ENCODE measurements at places on chromosomes 3 and 15. TPM values are rescaled to one million over a fixed set of nuclear protein-coding genes. Genes with fewer than 3 reads are reported as not detected.

Gene NOX5
- total RNA-seq, result not detected

GRCh38 chr3:183428447-183429211 is at the start of gene MCF2L2:
MCF2L2 (minus strand) TSS chr3:183428619; CDS start chr3:183427977, 642 bp downstream.
- H3K4me3 ChIP-seq, result peak within 1 kb of the TSS; percentile 91
- H3K27me3 ChIP-seq, result peaks cover 69% of the 10 kb centered on the region
- no peak within 1 kb of the TSS for H3K27ac ChIP-seq
- H3K4me1 ChIP-seq, result peaks cover 18% of the 10 kb centered on the region

Gene CNTN4
- total RNA-seq, result 4.3 TPM

- H3K36me3 ChIP-seq, result no peaks in the 10 kb centered on the region
- no peaks in the 10 kb centered on the region for H3K27me3 ChIP-seq
- H3K4me3 ChIP-seq, result peak overlapping the region; percentile 87
Measured at GRCh38 chr15:29270169-29270955, 740 bp upstream of the NSMCE3 start.

Gene IGF2BP2
- 141 TPM for total RNA-seq

GRCh38 chr15:60195611-60196010 is 191.5 kb downstream of the FOXB1 start:
- no peaks in the 10 kb centered on the region for H3K4me1 ChIP-seq
- no peak for DNase-seq
- no peak overlapping the region for H3K27ac ChIP-seq
- H3K27me3 ChIP-seq, result no peaks in the 10 kb centered on the region
- no peak overlapping the region for H3K4me3 ChIP-seq

DNA sequence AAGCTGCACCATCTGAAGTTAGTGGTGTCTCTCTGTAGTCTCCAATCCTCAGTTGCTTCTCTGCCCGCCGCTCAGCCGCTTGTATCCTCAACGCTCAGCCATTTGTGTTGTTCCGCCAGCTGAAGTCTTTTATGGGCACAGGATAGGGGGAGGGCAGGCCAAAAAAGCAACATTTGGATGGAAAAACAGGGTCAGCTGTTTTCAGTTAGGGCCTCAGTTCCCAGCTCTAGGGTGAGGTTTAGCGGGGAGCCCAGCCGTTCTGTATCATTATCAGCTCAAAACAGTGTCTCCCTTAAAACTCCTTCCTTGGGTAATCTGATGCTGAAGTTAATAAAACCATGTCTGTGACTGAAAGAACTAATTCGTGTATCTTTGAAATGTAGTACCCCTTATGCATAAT is 329.5 kb upstream of the AZI2 start:
- H3K27ac ChIP-seq, result no peak overlapping the region
- no peak overlapping the region for H3K4me3 ChIP-seq
- no peaks in the 10 kb centered on the region for H3K27me3 ChIP-seq
- no peaks in the 10 kb centered on the region for H3K4me1 ChIP-seq

Gene THRB
- 0.77 TPM for total RNA-seq

GRCh38 chr3:81965696-81966095 is 204.3 kb upstream of the GBE1 start:
- H3K4me3 ChIP-seq, result no peak overlapping the region
- no peaks in the 10 kb centered on the region for H3K4me1 ChIP-seq
- H3K27ac ChIP-seq, result no peak overlapping the region
- no peaks in the 10 kb centered on the region for H3K36me3 ChIP-seq

DNA sequence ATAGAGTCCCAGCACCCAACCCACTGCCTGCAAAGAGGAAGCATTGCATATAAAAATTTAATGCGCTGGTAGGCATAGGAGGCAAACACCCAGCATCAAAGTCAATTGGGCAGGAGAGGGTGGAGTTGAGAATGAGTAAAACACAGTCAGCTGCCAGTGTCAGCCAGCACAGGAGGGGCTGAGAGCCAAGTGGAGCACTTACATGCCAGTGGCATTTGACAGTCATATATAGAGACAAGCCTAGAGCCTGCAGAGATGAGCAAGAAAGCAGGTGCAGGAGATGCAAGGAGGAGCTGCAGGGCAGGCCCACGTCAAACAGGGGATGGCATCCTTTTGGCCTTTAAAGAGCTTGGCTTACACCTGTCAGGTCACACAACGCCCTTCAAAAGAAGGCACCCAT is 27.6 kb upstream of the ZFAND6 start:
- H3K36me3 ChIP-seq, result no peaks in the 10 kb centered on the region
- no peak for DNase-seq
- no peaks in the 10 kb centered on the region for H3K27me3 ChIP-seq
- peaks cover 63% of the 10 kb centered on the region for H3K4me1 ChIP-seq
- H3K27ac ChIP-seq, result no peak overlapping the region

GRCh38 chr3:184387174-184387714 is 7.4 kb downstream of the CHRD start:
- no peak overlapping the region for H3K4me3 ChIP-seq
- DNase-seq, result no peak
- H3K4me1 ChIP-seq, result no peaks in the 10 kb centered on the region
- H3K27ac ChIP-seq, result no peak overlapping the region

GRCh38 chr3:46811615-46812236 is 51.5 kb downstream of the MYL3 start:
- H3K27ac ChIP-seq, result no peak overlapping the region
- peak overlapping the region; percentile 36 for H3K4me3 ChIP-seq
- peaks cover 19% of the 10 kb centered on the region for H3K27me3 ChIP-seq
- no peak for DNase-seq
- H3K36me3 ChIP-seq, result no peaks in the 10 kb centered on the region
- peaks cover 11% of the 10 kb centered on the region for H3K4me1 ChIP-seq

GRCh38 chr15:30922480-30923311 is 19.0 kb downstream of the FAN1 start:
- H3K27me3 ChIP-seq, result no peaks in the 10 kb centered on the region
- H3K4me1 ChIP-seq, result peaks cover 28% of the 10 kb centered on the region
- peak; percentile 42 for DNase-seq
- H3K27ac ChIP-seq, result peak overlapping the region; percentile 93
- peak overlapping the region; percentile 49 for H3K4me3 ChIP-seq
- peaks cover 4% of the 10 kb centered on the region for H3K36me3 ChIP-seq

- H3K4me1 ChIP-seq, result peaks cover 7% of the 10 kb centered on the region
- peaks cover 3% of the 10 kb centered on the region for H3K36me3 ChIP-seq
- H3K27ac ChIP-seq, result no peak overlapping the region
- H3K27me3 ChIP-seq, result no peaks in the 10 kb centered on the region
Measured at GRCh38 chr15:89179966-89180875, 41.2 kb downstream of the RLBP1 start.

DNA sequence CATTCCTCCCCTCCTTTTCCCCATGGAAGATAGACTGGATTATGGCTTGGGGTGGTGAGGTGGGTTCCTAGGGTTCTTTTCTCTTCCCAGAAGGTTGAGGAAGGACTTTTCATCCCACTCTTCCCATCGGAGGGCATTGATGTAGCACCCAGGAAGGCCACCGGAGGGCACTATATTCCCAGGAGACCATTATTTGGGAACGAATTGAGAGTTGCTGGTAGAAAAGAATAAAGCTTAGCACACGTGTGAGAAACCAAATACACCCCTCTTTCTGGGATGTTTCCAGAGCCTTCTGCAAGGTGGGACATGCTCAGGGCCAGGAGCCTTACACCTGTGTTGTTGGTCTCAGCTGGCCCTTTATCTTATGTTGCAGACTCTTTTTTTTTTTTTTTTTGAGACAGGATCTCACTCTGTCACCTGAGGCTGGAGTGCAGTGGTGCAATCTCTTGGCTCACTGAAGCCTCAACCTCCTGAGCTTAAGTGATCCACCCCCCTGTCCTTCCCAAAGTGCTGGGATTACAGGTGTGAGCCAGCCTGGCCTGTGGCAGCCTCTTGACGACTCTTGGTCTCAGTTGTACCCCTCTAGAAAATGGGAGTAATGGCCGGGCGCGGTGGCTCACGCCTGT is 6.3 kb upstream of the CDC25A start:
- H3K27ac ChIP-seq, result no peak overlapping the region
- H3K36me3 ChIP-seq, result no peaks in the 10 kb centered on the region
- DNase-seq, result peak; percentile 82
- peak overlapping the region; percentile 64 for H3K4me3 ChIP-seq

Gene STOML1
- total RNA-seq, result 8.7 TPM

DNA sequence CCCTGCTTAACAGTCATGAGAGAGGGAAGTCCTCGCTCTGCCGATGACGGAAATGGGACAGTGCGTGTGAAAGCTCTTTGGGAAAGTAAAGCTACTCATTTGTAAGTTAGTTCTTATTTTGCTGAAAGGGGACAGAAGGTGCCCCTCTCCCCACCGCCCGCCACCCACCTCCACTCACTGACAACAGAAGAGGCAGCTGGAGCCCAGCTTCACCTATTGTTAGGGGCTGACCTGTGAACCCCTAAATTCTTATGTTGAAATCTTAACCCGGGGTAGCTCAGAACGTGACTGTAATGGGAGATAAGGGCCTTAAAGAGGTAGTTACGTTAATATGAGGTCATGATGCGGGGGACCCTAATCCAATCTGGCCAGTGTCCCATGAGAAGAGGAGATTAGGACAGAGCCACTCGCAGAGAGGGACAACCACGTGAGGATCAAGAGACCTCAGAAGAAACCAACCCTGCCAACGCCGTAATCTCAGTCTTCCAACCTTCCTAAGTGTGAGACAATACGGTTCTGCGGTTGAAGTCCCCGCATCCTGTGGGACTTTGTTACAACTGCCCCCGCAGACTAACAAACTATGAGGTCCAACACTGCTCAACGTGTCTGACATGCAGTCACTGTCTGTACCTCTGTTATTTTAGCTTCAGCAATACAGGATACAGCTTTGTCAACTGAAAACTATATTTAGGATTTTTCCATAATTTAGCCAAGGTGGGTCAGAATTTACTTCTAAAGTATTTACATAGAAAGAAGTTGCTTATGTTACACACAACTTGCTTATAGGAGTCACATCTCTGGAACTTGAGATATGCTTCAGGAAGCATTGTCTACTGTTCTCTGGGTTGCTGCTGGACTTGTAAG is 51.7 kb downstream of the PCSK6 start:
- H3K4me1 ChIP-seq, result peaks cover 18% of the 10 kb centered on the region
- no peak overlapping the region for H3K4me3 ChIP-seq
- H3K27ac ChIP-seq, result no peak overlapping the region
- peaks cover 2% of the 10 kb centered on the region for H3K36me3 ChIP-seq

Measured in neural crest cell (in vitro differentiated cells).